NCI-H187 treated with DMSO at 0.1 percent for 48 hours (cell line): ENCODE measurements at places on chromosomes 16 and 17.

- DNase-seq = no peak
Measured at GRCh38 chr17:51149163-51149562, 4.2 kb upstream of the NME1 start.

- DNase-seq = no peak
Measured at GRCh38 chr16:57192146-57192545, 6.0 kb downstream of the RSPRY1 start.

DNA sequence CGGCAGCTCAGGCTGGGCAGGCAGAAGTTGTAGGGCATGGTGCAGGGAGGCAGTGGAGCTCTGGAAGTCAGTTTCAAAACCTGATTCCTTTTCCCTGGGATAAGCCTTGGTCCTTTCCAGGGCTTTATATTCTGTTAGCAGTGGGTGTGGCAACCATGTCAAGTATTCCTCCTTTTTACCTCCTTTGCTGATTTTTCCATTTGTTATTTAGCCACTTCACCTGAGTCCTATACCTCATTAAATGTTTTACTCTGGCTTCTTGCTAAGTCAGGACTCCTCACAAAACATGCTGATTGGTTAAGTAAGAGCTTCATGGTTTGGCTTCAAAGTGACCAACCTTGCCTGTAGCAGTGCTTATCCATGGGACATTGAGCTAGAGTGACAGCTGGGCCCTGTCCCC, at the start of gene KRT33B:
Gene KRT33B (minus strand): TSS at position 101 of the 400 bp plus-strand sequence. CDS start 63 bp downstream, at position 38.
- no peak for DNase-seq

GRCh38 chr17:9355846-9356245, 219.8 kb downstream of the STX8 start:
- no peak for DNase-seq

DNA sequence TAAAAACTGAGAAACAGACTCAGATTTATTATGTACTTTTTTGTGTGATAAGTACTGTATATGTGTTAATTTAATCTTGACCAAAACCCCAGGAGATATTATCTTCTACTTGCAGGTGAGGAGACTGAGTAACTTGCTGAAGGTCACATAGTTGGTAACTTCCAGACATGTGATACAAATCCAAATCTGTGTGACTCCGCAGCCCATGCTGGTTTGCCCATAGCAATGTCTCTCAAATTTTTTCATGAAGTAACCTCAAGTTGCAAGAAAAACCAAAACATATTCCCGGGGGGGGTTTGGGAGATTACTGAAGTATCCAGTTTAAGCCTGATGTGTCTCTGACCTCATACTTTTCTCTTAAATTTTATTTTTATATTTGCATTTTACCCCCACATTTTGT, 3.3 kb downstream of the TEX14 start:
- DNase-seq = no peak

DNA sequence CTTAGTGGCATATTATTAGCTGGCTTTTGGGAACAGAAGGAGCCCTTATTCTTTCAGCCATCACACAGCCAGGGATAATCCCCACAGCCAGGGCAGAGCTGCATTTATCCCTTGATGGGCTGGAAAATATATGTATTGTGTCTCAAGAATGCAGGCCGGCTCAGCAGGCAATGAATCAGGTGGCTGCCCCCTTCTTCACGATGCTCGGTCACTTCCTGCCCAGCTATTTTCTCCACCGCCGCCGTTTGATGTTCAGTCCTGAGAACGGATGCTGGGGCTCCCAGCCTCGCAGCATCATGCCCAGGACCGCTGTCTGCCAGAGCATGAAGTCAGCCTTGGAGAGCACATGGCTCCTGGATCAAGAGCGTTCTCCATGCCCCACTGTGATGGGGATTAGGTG, 4.3 kb upstream of the MYH3 start:
- no peak for DNase-seq

GRCh38 chr16:85872734-85873133, 26.2 kb upstream of the IRF8 start:
- DNase-seq = no peak

DNA sequence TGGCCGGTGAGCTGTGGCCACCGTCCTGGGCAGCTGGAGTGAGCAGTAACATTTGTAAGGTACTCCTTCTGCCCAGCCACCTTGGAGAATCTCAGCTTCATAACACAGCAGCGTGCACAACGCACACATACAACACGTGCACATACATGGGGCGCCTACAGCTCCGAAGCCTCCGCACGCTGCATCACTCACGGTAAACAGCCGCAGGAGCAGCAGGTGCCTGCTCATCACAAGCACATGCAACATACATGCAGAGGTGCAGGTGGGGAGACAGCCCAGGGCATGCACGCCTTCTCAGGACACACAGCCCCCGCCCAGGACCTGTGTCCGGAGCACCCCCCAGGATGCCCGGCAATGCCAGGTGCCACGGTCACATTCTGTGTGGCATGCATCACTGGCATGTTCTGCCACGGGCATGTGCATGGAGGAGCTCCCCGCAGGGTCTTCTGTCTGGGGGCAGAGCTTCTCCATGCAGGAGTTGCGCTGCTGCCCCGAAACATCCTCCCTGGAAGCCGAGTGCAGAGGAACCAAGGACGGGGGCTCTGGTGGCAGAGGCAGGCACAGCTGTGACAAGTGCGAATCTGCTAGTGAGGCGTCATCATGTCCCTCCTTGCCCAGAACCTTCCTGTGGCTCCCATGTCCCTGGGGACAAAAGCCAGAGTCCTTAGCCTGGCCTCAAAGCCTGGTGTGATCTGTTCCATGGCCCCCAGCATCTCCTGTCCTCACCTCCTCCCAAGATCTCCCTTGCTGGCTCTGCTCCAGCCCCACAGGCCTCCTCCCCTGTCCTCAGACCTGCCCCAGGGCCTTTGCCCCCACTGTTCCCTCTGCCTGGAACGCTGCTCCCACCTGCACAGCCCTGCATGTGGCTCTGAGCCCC, 184.0 kb upstream of the GSE1 start:
- DNase-seq = no peak

DNA sequence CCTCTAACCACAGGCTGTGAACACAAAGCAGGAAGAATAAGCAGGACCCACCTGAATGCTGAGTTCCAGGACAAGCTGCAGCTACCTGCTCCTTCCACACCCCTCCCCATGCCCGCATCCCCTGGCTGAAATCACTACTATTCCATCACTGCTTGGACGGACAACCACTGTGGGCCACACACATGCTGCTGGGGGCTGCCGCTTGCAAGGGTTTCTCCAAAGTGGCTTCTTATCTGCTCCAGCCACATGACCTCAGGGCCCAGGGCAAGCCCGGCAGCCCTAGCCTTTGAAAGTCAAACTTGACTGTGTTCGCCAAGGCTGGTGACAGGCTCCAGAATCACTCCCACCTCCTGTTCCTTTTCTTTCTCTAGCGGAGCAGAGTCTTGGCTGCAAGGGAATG, 18.4 kb downstream of the FA2H start:
- DNase-seq = no peak

DNA sequence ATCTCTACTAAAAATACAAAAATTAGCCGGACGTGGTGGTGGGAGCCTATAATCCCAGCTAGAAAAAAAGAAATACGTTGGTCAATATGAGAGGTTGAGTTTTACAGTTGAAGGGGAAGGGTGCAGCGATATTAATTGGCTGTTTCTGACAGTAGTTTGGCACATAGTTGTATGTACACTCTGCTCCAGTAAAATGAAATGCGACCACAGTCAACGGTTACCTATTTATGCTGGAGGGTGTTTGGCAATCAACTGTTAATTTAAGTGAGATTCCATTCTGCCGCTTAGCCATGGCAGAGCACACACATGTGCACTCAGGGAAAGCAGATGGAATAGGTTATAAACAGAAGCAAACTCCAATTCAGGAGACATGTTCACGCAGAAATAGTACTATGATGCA, 9.3 kb upstream of the ZNF594 start:
- DNase-seq = no peak

DNA sequence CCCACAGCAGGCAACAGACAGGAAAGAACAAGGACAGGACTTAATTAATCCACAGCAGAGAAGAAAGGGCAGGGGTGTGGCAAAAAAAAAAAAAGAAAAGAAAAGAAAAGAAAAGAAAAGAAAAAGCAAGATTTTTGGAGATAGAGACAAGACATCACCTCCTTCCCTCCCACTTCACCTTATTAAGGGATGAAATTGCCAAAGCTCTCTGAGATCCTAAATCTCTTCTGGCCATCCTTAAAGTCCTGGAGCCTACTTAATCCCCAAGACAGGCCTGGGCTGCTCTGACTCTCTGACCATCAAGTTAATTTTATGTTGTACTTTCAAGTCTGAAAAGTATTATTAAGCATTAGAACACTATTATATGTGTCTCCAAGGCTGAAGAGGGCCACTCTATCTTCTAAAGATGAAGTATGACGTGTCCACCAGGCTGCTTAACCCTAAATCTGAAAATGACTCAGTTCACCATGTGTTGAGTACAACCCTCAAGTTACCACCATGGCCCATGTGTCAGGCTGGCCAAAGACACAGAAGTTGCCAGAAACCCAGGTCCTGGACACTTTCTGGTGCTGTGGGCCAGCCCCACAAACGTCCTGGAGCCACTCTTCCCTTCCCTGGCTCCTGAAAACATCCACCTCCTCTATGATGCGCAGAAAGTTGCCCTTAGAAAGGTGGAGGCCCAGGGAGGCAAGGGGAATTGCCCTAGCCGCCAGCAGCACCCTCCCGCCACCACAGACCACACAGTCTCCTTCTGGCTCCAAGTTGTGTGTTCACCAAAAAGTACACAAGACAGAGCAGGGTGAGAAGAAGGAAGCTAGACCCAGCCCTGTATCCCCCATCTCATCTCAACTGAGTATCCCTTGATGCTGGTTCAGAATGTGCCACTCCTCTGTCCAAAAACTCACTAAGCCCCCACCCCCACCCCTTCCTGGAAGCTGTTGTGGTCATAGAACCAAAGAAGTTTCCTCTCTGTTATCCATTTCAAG, 2.7 kb downstream of the SOCS1 start:
- no peak for DNase-seq
